ENCODE measurements at places on chromosomes 1 and 21.

GRCh38 chr21:44918107-44918470 lies 2.6 kb downstream of the ITGB2 start:
- no peak for DNase-seq

GRCh38 chr1:177228693-177229065 lies 57.9 kb downstream of the BRINP2 start:
- DNase-seq, result no peak

- no peak for DNase-seq
Observed at GRCh38 chr21:34197561-34197960, 124.2 kb downstream of the MRPS6 start.

DNA sequence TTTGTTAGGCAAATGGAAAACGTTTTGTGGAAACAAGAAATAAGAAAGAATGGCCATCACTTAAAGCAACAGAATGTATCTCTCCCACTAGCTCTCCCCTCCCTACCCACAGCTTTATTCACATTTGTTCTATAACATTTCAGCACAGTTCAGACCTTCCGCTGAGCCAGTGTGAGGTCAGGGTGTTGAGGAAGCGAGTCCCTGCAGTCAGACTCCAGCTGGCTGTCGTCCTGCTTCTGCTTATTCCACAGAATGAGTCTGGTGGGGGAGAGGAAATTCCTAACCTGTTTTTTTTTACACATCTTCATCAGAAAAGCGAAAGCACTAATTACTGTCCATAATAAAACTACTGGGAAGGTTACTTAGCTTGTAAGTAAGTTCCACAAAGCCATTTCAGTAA lies 39.0 kb downstream of the MRPL39 start:
- DNase-seq, result no peak
